ENCODE measurements at places on chromosomes 3 and 15. TPM values are rescaled to one million over a fixed set of nuclear protein-coding genes. Genes with fewer than 3 reads are reported as not detected.
A peak's percentile ranks its signal among the peaks of the same experiment; 100 is the strongest.

DNA sequence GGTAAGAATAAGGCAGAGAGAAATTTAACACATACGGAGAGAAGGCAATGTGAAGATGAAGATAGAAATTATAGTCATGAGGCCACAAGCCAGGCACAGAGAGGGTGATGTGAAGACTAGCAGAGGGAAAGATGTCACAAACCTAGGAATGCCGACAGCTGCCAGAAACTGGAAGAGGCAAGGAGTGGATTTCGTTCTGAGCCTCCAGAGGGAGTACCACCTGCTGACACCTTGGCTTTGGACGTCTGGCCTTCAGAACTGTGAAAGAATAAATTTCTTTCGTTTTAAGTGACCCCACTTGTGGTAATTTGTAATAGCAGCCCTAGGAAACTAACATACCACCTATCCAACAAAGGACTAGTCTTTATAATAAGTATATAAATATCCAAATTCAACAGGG is 5.0 kb upstream of the SGO1 start:
- DNase-seq: no peak

GRCh38 chr3:187212705-187213104 is 15.4 kb downstream of the RTP1 start:
- DNase-seq: no peak

GRCh38 chr3:41711651-41712050 is 250.3 kb downstream of the ULK4 start:
- DNase-seq: no peak

GRCh38 chr3:154120961-154121700 is at the start of gene ARHGEF26:
TSS of gene ARHGEF26 (plus strand) at chr3:154121390. CDS start at chr3:154121993, 603 bp downstream.
- DNase-seq: no peak

- peak; percentile 2 for DNase-seq
These were observed 338.3 kb upstream of the ZNF385D start for GRCh38 chr3:22089284-22089683.

GRCh38 chr3:193863657-193864357 is 270.8 kb downstream of the OPA1 start:
- no peak for DNase-seq

- DNase-seq: no peak
These were observed 25.6 kb downstream of the APBA2 start for GRCh38 chr15:28911310-28911931.

- peak; percentile 33 for DNase-seq
These were observed 135.4 kb downstream of the RAB11A start for GRCh38 chr15:66004618-66005262.

DNA sequence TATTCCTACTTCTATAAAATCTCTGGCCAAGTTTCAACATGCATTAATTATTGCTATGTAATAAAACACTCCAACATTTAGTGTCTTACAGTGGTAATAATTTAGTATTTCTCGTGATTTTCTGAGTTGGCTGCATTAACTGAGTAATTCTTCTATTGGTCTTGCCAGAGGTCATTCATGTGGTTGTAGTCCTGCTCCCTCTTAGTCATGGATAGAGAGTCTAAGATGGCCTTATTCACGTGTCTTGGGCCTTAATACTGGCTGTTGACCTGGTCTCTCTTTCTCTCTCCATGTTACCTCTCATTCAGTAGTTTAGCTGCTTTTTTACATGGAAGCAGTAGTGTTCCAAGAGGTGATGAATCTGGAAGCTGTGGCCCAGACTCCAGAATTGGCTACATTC is 140.1 kb upstream of the ZBTB20 start:
- no peak for DNase-seq

GRCh38 chr3:129534428-129535027 is 6.1 kb downstream of the RHO start:
- DNase-seq: no peak

Gene SNTN
- not detected for total RNA-seq

Gene ALAS1
- total RNA-seq: 43.9 TPM

Gene KBTBD13
- total RNA-seq: not detected

Gene FSD2
- not detected for total RNA-seq

Gene P2RY14
- not detected for total RNA-seq

Data from dermis microvascular lymphatic vessel endothelial cell (primary cell).